Upper lobe of left lung (tissue), 6 donors: ENCODE measurements at places on chromosomes 4 and X.
A peak's percentile ranks its signal among the peaks of the same experiment; 100 is the strongest.

DNA sequence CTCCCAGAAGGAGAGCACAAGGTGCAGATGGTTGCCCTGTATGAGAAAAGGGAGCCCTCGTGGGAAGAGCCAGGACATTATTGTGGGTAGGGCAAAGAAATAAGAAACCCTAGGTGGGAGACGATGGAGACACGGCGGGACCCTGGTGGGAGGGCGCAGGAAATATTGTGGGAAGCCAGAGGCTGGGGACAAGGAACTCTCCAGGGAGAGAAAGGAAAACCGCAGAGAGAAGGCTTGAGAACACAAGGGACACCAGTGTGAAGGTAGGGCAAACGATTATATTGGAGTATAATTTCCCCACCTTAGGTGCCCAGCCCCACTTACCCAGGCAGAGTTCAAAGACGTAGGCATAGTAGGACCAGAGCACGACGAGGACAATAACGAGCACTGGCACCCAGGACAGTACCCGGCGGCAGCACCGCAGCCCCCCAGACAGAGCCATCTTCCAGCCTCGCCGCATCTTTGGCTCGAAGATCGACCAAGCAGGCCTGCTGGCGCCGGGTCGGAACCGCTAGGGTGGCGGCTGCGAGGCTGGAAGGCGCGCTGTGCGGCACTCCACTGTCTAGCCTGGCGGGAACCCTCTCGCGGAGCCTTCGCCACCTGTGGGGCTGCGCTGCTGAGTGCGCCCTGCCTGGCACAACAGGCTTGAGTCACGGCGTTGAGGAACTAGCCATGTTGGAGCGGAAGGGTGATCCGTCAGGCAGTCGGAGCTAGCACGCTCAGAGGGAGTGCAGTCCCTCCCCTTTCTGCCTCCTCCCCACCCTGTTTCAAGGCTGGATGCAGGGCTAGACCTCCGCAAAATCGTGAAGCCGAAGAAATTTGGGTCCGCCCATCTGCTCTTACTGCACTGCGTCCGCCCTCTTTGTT is at the start of gene ZDHHC15:
Gene ZDHHC15 (minus strand): TSS at position 473 of the 867 bp plus-strand sequence. CDS start 13 bp downstream, at position 460.
- DNase-seq, result peak; percentile 88

DNA sequence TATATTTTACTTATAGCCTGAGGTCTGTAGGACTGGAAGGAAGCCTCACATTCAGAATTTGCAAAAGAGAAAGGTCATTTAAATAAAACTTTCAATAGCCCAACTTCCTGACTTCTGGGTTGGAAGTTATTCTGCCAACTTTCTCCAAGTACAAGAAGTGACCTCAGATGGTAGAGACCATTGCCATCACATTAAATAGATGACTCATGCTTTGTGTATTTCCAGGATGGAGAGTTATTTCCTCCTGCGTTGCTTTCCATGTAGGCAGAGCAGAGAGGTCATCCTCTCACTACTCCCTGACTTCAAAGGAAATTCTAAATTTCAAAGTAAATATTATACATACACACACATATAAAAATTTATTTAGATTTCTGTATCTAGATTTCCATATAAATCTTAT is 73.0 kb upstream of the NR3C2 start:
- DNase-seq, result no peak

DNA sequence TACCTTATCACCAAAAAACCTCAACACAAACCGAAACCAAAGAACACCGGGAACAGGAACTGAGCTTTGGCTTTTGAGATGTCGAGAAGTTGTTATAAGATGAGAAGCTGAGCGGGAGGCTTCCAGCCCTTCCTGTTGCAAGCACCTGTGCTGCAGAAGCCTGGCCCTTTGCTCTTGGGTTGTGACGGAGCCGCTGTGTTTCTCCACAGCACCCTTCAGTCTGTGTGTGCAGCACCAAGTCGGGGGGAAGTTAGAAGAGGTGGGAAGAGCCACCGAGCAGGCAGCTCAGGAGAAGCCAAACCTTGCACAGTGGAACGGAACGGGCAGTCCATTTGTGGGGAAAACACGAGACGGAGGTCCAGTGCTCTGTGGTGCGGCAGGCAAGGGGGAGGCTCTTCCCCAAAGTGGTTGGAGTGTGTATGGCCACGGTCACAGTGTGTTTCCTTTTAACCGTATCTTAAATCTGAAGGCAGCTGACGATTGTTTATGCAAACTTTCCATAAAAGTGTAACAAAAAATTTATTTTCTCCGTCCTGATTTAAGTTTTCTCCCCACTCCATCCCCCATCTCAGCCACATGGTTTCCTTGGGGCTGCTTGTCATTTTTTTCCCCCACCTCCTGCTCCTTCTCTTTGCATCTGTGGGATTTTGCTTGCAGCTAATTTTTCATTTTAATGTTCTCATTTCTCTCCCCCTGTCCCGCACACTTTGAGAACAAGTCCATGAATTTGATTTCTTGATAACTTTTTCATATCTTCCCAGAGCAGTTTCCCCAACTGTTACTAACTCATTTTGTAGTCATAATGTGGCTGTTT is 123.7 kb downstream of the STOX2 start:
- no peak for DNase-seq

DNA sequence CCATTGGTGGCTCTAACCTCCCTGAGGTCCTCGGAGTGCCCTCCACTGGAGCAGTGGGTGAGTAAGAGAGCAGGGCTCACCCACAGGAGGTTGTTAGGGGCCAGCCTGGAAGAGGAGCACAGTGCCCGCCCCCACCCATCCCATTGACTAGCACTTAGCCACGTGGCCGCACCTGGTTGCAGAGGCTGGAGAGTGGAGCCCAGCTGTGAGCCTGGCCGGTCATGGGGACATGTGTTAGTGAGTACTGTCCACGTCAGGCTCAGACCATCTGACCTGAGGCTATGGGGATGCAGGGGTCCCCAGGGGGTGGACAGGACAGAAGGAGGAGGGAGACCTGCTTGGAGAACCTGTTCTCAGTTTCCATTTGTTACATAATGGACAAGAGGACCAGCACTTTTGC is 1.4 kb upstream of the MAN2B2 start:
- no peak for DNase-seq
